NCI-H1694 (cell line): ENCODE measurements at places on chromosomes 5 and 9.

DNA sequence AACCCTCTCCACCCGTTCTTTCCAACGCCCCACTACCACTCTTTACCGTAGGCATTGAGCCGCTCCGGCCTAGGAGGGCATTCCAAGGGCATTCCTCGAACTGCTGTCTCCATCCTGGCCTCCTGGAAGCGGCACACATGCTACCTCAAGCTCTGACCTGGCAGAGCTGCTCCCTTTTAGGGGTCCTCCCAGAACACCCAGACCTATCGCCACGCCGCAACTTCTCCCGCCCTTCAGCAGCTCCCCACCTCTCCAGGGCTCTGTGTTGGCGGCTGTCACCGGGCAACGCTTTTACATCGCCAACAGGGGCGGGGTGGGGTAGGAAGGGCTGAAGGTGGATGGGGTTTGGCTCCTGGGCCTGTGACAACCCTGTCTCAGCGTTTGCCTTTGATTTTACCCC lies 4.6 kb upstream of the MYORG start:
- DNase-seq = no peak

DNA sequence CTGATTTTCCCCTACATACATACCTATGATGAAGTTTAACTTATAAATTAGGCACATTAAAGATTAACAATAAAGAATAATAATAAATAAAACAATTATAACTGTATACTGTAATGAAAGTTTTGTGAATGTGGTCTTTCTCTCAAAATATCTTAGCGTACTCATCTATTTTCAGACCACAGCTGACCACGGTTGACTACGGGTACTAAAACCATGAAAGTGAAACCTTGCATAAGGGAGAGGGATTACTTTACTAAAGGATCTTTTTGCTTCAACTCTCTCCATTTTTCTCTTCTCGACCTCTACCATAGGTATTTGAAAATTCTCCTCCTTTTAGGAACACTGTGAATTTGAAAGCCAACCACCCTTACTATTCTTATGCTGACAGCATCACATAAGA lies 475.5 kb downstream of the CETN3 start:
- DNase-seq = no peak

DNA sequence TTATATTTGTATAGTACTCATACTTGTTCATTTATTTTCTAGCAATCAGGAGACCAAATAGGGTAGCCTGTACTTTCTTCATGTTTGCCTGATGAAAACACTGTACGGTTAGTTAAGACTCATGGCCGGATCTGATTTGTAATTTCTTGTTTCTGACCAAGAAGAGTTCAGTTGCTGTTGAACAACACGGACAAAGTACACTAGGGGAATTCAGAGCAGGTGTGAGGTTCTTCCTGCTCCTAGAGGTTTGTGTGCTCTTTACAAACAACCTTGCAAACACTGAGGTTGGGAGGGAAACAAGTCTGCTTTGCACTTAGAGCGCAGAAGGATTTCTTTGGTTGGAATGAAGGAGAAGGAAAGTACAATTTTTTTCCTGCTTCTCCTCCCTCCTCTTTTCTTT lies 69.7 kb downstream of the TRIO start:
- no peak for DNase-seq

DNA sequence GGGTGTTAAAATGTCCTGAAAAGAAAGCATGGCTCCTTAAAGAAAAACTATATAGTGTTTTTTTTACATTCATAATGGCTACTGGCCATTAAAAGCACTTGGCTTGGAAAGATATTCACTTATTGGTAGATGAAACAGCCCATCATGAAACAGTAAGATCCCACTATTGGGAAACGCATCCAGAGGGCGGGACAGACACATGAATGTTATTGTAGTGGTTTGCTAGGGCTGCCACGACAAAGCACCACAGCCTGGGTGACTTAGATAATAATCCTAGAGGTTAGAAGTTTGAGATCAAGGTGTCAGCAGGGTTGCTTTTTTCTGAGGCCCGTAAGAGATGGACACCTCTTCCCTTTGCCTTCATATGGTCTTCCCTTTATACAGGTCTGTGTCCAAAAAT lies 139.4 kb upstream of the ANKH start:
- no peak for DNase-seq

GRCh38 chr9:14939378-14939777 lies 29.1 kb upstream of the FREM1 start:
- DNase-seq = no peak

GRCh38 chr9:126423142-126423915 lies 96.7 kb downstream of the MVB12B start:
- DNase-seq = no peak

DNA sequence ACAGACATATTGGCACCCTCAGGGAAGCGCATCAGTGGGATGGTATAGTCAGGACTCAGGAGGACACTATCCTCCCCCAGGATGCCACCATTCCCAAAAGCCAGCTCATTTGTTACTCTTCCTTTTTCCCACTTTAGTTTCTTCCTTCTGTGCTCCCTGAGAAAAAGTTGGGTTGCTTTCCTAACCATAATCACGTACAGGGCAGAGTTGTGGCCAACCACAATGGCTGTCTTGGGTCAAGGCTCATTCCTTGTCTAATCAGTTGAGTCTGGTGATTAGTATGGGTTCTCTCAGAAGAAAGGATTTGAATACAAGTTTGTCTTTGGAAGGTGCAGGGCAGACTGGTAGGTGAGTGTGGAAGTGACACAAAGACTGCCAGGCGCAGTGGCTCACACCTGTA lies 26.6 kb upstream of the ATP6V1G1 start:
- no peak for DNase-seq

- DNase-seq = no peak
Measured at GRCh38 chr5:146229222-146229621, 25.8 kb downstream of the RBM27 start.

GRCh38 chr9:10173561-10173960 lies 439.2 kb downstream of the PTPRD start:
- no peak for DNase-seq

DNA sequence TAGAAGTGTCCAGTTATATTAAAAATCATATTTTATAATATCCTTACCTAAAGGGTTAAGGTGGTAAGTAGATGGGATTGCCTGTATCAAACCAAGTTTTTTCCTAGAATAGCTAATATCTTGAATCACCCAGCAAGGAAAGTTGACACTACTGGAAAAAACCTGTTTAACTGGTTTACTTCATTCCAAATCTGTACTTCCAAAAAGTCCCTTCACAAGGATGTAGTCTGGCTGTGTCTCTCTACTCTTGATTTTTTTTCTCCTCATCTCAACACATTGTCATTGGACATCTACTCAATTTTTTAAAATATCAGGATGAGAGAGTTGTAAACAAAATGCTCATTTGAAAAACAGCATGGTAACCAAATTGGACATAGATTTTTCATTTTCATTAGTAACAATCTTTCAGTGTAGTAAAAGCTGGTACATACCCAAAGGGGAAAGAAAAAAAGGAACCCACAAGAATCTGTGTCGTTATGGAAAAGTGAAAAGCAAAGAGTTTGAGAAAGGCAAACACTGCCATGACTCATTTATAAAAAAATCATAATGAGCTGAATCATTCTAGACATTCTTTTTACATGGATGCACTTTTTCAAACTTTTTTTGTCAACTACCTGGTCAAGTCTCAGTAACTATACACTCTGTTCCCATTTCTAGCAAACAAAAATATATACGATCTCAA lies 173.5 kb downstream of the GLIS3 start:
- DNase-seq = no peak

GRCh38 chr5:140041492-140042392 lies 1.4 kb downstream of the NRG2 start:
- DNase-seq = peak; percentile 38

- DNase-seq = no peak
Measured at GRCh38 chr5:91146905-91147600, 236.1 kb downstream of the ARRDC3 start.

DNA sequence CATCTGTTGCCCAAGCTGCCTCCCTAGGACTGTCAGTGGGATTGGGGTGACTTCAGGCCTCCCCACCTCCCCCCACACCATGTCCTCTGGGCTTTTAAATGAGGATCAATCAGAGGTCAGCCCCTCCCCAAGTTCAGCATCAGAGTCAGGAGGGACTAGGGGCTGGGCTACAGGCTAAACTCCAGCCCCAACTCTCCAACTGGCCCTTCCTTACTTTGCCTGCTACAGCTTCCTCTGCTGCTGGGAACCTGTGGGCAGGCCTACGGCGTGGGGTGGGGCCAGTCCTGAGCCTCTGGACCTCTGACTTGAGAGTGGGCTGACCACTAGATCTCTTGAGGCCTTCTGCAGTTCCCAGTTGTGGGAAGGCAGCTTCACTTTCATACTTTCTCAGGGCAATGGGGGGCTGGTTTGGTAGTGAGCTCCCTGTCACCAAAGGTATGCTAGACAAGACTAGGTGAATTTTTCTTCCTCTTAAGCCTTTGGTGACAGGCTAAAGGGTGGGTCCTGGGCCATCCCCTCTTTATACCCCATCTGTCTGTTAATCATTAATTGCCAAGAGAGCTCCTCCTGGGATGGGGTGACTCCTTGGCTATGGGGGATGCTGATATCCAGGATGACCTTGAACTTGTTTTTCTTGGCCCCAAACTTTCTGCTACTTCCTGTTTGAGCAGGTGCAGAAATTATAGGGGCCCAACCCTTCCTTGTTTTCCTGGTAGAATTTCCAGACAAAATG lies 10.8 kb upstream of the DAB2IP start:
- DNase-seq = no peak
